AG08396 (cell line): ENCODE measurements at places on chromosomes 3 and 15.

GRCh38 chr15:82140886-82141285 is 95.1 kb upstream of the MEX3B start:
- DNase-seq: no peak

DNA sequence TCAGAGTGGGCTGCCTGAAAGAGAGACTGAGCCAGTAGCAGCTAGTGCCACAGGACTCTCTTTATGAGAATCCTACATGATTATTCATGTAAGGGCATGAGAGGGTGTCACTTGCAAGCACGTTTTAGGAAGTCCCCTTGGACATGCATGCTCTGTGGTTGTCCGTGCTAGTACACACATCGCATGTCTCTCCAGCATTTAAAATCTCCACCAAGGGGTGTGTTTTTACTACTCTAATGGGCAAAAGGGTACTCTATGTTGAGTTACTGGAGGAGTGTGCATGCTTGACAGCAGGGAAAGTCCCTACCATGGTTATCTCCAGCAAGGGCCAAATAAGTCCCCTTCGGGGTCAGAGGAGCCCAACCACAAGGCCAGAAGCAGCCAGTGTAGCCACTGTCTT is 70.7 kb downstream of the DCLK3 start:
- DNase-seq: no peak

DNA sequence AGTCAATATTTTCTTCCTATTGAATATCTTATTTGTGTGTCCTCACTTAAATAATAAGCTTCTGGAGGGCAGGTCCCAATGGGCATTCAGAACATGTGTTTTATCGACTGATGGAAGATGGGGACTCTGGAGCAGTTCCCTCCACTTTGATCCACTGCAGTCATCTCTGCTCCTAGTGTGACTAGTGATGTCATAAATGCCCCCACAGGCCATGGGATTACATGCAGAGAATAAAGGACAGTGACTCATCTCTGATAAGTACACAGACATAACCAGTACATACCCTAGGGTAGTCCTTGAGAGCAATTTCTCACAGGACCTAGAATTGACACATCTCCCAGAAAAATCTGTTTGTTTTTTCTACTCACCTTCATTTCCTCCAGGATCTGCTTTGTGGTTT is 49.4 kb upstream of the FMN1 start:
- DNase-seq: peak; percentile 34

DNA sequence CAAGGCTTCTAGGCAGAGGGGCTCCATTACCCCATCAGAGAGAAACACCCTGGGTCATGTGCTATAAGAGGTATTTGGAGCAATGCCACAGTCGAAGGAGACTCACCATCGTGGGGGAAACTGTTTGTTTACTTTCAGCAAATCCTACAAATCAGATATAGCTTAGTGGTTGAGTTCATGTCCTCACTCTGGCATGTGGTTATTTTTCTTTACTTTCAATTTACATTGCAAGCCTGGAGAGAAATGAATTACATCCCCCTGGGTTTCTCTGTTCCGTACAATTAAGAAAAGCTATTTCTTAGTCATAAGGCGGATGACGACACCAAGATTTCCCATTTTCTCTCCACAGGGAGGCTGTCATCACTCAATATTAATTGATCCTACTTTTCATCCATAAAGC is 36.9 kb downstream of the RFTN1 start:
- peak; percentile 56 for DNase-seq

DNA sequence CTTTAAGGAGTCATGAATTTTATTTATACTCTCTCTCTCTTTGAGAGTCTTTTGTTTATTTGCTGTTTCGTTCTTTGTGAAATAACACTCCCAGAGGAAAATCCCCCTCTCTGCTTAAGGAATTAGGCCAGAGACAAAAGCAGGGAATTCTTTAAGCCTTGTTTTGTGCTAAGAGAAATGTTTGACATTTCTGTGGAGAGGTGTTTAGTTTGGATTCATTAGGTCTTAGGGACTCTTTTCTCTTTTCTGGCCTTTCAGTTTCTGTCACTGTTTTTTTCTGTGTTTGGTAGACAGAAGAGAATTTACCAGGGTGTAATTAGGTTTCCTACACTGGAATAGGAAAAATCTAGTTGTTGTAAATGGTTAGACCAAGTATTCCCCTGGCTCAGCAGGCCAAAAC is 241.8 kb upstream of the NR2F2 start:
- no peak for DNase-seq

DNA sequence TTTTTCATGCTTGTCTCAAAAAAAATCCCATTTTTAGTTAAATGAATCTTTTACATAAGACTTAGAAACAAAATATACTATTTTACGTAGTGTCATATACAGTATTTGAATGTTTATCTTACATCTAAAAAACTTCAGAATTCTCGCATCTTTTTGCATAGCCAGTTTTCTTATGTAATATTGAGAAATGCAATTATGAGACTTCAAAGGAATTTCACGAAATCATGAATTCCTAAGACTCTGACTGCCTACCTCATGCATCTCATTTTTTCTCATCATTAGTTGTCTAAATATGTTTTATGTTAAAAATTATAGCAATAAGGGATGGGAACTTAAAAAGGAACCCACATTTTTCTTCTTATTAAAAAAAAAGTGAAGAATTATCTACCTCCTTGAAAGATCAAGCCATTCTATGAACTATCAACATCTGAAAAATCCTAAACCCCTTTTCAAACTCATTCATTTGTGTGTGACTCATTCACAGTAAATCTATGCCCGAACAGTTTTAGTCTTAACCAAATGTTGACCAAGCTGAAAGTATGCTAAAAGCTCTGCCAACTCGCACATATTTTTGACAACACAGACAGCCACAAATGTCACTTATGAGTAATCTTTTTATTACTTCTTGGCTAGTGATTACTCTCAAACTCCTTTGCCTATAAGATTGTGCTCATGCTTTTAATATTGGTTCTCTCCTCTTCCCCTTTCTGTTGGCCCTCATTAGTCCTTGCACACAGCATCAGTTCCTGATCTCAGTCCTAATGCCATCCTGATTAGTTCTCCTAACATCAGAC is 115.9 kb downstream of the DCLK3 start:
- DNase-seq: peak; percentile 46

- no peak for DNase-seq
These were observed 307.7 kb upstream of the C2CD4B start for GRCh38 chr15:62472616-62473299.

DNA sequence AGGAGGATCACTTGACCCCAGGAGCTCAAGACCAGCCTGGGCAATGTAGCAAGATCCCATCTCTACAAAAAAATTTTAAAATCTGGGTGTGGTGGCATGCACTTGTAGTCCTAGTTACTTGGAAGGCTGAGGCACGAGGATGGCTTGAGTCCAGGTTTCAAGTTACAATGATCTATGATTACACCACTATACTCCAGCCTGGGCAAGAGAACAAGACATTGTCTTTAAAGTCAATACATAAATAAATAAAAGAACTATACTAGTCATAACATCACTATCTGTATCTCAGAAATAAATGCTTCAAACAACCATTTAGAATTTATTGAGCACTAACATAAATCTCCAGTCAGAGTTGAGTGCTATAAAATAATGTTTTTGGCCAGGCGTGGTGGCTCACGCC is 8.5 kb upstream of the PHLDB2 start:
- DNase-seq: no peak

DNA sequence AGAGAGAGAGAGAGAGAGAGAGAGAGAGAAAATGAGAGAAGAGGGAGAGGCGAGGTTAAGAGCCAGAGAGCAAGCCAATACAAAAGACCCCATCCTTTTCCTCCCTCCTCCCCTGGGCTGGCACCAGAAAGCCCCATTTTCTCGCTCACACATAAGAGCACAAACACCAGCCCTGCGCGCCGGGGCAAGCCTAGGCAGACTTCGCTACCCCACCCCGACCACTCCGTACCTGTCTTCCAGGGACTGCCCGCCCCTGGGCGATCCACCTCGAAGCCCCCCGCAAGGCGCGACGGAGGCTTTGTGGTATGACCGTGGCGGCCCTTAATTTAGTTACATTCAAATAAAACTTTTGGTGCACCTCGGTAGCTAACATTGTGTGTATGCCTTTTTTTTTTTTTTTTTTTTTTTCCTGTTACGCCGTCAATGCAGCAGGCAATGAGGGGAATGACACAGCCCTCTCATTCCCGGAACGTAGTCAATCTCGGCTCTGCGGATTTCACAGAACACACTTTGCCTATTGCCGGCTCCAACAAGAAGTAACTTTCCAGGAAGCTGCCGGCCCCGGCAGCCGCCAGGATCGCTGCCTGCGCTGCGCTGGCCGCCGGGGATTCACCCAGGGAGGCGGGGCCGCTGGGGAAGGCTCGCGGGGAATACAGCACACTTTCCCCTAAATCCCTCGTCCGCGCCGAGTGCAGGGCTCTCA is 7.7 kb downstream of the BCL6 start:
- DNase-seq: peak; percentile 67

GRCh38 chr3:151477591-151478334 is 16.9 kb upstream of the IGSF10 start:
- no peak for DNase-seq

DNA sequence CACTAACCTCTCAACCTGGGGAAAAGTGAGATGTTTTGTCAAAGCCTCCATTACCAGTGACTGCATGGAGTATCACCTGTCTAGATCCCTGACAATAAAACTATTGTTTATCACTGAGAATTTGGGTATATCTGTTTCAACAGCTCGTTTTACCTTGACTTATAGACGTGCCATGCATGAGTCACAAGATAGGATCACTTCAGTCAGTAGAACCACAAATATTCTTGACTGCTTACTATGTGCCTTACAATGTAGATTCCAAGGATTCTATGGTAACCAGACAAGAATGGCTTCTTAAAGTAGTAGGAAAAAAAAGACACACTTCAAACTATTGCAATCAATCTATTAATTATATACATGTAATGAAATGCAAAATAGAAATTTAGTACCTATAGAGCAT is 55.7 kb upstream of the GRM7 start:
- no peak for DNase-seq

DNA sequence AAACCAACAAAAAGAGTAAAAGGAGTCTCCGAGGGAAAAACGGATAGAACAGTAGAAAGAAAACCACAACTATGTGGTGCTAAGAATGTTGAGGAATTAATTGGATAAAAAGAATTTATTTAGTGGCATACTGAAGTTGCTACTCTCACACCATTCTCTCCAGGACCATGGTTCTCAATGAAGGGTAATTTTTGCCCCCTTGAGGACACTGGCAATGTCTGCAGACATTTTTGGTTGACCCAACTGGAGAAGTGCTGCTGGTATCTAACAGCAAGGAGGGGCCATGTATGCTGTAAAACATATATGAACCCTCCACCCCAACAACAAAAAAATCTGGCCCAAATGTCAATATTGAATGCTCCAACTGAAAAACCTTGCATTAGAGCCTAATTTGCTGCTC is 85.9 kb upstream of the CSPG5 start:
- DNase-seq: peak; percentile 18

- DNase-seq: peak; percentile 90
These were observed 539 bp upstream of the LAMB2 start for GRCh38 chr3:49133226-49133951.

- no peak for DNase-seq
These were observed 504.1 kb downstream of the TBL1XR1 start for GRCh38 chr3:176692966-176693785.

DNA sequence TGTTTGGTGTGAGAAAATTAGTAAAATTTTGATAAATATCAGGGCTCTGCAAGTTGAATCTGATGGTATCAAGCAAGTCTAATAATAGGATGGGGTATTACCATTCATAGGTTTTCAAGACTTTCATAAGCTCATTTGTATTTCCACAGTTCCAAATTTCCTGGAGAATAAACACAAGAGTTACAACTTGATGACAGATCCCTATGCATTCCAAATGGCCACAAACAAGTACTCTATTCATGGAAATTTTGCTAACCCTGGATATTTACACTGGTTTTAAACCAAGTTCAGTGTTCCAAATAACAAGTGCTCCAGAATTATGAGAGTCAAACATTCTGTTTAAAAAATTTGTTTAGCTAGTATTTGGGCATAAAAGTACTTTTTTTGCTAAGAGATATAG is 75.0 kb upstream of the CNTN6 start:
- DNase-seq: no peak

DNA sequence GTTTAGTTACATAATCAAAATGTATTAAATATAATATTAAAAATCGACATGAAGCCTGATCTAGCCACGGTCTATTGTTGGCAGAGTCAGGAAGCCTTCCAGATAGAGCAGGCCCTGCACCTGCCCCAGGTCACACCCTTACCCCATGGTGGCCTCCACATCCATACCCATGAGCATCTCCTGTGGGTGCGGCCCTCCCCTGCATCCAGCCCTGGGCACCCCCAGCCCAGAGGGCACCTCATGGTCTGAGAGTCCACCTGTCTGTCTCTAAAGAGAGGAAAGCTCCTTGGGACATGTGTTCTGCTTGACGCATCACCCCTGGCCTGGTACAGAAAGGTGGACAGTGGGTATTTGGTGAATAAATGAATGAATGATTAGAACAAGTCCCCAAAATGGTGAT is 37.2 kb upstream of the CSPG4 start:
- DNase-seq: no peak
